ENCODE measurements at places on chromosomes 6 and 20.

GRCh38 chr20:23782366-23782983, 31.7 kb upstream of the CST1 start:
- DNase-seq: no peak

GRCh38 chr20:40009542-40009941, 679.5 kb downstream of the MAFB start:
- DNase-seq: no peak

DNA sequence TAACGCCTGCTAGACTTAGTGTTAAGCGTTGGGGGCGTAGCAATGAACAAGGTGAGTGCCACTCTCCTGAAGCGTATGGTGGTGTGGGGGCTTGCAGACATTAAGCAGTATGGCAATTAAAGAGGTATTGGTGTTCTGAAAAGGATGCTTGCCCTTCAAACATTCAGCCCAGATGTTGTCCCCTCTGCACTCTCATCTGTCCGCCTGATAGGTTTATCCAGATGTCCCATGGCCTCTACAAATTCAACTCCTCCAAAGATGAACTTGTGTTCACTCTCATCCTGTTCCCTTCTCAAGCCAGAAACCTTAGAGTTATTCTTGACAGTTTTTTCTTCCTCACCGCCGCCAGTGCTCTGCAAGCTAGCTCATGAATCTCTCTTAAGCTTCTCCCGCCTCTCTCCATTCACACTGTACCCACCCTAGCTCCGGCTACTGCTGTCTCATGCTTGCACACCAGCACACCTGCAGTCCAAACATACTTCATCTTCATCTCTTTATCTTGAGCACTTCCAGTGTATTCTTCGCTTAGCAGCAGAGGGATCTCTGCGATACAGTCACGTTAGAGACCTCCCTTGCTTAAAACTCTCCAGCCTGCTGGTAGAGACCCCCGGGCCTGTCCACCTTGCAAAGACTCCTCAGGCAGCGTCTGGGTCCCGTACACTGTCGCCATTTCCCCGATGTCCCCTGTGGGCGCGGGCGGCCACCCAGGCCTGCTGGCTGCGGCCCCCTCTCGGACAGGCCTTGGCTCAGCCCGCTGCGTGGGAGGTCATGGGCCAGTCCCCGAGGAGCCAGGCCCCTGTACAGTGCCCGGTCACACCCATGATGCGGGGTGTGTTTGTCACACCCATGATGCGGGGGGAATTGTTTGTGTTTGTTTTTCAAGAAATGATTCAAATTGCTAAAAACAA, 962 bp downstream of the DDX27 start:
- no peak for DNase-seq

DNA sequence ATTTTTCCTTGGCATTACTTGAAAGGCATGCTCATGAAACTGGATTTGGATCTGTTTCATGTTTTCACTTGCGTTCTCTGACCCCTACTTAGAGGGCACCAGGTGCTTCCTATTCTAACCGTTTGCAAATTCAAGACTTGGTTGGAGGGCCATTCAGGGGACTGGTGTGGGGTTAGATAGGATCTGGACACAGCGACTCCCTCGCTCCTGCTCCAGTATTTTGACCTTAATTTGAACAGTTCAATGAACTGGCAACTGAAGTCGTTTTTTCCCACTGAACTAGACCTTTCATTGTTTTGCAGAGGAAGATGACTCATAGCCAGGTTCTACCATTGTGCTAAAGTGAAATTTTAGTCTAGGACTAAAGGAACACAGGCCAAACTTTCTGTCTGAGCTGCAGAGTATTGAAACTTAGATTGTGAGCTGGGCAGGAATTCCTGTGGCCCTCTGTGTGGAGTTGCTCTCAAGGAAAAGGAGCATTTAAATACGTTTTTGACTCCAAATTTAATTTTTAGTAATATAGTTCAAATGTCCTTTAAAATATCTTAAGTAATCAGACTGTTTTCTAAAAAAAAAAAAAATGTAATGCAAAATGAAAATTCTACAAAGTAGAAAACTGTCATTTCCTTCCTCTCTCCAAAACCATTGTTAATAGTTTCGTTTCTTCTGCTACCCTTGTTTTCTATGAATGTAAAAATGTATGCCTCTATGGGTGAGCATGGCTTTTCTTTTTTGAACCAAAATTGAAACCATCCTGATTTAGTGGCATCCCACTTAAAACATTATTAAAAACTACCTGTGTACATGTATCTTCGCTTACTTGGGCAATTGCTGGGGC, 64.8 kb downstream of the UTRN start:
- peak; percentile 29 for DNase-seq

GRCh38 chr6:33213166-33213988, 5.1 kb downstream of the RING1 start:
- DNase-seq: no peak

DNA sequence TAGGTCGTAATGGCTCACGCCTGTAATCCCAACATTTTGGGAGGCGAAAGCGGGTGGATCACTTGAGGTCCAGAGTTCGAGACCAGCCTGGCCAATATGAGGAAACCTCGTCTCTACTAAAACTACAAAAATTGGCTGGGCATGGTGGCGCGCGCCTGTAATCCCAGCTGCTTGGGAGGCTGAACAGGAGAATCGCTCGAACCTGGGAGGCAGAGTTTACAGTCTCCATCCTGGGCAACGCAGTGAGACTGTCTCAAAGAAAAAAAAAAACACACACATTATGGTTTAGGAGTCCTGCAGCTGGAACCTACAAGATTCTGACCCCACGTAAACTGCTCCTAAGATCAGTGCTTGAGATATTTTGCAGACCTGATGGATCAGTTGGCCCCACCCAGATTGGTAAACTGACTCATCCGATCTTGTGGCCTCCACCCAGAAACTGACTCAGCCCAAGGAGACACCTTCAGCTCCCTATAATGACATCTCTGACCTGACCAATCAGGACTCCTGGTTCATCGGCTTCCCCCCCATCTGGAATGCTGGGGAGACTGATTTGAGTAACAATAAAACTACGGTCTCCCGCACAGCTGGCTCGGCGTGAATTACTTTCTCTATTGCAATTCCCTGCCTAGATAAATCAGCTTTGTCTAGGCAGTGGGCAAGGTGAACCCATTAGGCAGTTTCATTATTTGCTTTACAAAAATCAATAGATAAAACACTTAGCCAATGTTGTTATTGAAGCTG, 96.2 kb upstream of the BTN3A2 start:
- DNase-seq: no peak

- DNase-seq: peak; percentile 59
Measured at GRCh38 chr6:9799582-9799981, 615.3 kb downstream of the TFAP2A start.

- no peak for DNase-seq
Measured at GRCh38 chr20:60358101-60358500, 399.9 kb downstream of the CDH26 start.

DNA sequence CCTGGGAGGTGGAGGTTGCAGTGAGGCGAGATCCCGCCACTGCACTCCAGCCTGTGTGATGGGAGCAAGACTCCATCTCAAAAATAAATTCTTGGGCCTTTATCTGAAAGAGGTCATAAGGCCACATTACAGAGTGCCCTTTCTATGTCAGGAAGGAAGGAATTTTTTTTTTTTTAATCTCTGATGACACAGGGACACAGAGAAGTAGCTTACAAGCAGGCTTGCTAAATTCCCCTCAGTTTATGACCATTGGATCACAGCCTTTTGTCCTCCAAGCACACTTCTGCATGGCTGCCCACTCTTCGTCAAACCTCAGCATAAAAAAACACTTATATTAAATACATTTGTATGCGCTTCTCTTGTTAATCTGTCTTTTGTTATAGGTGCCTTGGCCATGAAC, 7.5 kb upstream of the IFNGR1 start:
- DNase-seq: no peak

- DNase-seq: no peak
Measured at GRCh38 chr6:126811321-126811720, 307.1 kb upstream of the RSPO3 start.
